ENCODE measurements at places on chromosomes 16 and 17.

DNA sequence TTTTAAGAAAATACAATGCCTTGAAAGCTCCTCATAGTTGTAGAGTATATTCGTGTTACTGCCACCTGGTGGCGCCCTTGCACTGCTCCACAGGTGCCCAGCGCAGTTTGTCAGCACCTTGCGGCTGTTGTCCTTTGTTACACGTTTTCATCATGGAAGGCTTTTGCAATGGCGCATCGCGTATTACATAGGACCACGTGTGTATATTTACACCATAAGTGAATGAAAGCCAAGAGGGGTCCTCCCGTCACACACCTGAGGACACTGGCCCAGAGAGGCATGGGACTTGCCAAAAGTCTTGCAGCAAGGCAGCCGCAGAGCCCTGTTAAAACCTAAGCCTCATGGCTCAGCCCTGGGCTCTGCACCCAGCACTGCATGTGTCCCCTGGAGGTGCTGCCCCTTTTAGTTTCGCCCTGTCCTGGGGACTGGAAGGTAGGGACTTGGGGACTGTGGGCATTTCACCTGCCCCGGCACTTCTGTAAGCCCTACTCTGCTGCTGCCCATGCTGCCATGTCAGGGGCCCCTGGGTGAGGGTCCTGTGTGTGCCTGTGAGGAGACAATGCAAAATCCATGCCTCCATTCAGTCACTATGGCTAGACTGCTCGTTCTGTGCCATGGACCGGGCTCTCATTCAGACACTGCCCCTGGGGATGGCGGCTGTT lies 24.3 kb downstream of the POLR3E start:
- DNase-seq = peak; percentile 75

- DNase-seq = no peak
These were observed 148.7 kb downstream of the FTO start for GRCh38 chr16:53852678-53853077.

GRCh38 chr16:68355447-68356248 lies 44.8 kb downstream of the PRMT7 start:
- DNase-seq = no peak

GRCh38 chr17:57407287-57408070 lies 151.2 kb downstream of the MSI2 start:
- no peak for DNase-seq

DNA sequence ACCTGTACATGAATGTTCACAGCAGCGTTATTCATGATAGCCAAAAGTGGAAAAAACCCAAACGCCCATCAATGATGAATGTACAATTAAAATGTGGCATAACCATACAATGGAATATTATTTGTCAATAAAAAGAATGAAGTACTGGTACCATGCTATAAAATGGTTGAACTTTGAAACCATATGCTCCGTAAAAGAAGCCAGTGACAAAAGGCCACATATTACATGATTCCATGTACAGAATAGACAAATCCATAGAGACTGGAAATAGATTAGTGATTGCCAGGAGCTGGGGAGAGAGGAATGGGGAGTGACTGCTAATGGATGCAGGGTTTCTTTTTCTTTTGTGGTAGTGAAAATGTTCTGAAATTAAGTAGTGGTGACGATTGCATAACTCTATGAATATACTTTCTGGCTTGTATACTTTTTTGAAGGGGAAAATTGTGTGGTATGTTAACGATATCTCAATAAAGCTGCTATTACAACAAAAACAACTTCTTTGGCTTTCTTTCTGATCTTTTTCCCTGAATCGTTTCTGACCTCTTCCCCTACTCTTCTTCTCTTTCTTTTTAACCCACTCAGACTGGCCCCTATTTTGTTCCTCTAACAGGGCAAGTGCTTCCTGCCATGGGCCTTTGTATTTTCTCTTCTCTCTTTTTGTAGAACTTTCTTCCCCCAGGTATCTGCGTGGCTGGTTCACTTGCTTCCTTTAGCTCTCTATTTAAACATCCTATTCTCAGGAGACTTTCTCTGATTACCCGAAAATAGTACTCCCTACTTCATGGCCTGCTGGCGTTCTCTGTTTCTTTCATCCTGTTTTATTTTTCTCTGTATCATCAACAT lies 67.9 kb downstream of the FTO start:
- no peak for DNase-seq

- DNase-seq = no peak
These were observed 9.8 kb upstream of the CSNK1D start for GRCh38 chr17:82283208-82283749.

DNA sequence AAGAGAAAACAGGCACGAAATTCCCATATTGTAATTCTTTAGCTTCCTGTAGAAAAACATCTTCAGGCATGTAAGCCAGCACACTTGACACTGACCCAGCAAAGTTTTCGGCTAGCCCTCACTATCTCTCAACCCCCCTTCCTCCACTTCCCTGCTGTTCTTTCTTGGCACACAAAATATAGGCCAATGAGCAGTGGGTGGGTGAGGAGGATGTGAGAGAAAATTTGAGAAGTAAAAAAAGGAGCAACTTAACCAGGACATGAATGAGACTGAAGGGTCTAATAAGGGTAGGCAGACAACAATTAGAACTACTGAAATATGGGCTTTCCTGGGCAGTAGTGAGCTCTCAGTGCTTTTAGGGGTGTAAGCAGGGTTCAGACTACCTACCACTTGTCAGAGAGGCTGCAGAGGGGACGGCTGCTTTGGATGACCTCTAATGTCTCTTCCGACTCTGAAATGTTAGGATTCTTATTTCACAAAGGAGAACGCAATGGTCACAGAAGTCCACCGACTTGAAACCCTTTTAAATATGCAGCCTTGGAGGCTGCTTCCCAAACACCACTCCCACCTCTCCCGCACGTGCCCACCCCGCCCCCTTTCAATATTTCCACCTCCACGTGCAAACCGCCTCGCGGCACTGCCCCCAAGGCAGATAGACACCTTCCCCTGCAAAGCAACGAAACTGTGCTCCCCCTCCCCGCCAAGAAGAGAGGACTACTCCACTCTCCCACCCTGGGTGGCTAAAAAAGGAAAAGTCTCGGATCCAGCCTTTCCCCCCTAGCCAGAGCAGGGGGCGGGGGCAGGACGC lies 889 bp downstream of the MBTD1 start:
- no peak for DNase-seq

DNA sequence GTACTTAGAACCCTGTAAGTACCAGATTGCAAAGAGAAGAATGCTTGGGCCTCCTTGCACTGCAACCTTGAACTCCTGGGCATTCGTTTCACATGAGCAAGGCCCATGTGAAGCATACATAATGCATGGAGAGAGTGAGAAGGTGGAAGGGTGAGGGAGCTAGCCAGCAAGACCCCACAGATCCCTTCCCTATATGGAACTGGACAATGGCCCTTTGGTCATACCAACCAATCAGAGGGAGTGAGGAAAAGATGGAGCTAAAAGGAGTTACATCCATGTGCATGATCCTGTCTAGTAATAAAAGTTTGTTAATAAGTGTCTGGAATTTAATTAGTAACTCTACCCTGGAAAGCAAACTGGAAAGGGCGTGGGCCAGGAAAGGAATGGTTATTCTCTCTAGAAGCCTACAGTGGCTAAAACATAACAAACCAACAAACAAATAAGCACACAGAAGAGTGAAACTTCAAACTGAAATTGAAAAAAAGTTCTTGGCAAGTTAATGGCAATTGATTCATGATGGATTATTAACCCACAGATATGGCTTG lies 29.6 kb downstream of the DNAH3 start:
- no peak for DNase-seq

- no peak for DNase-seq
These were observed 125.1 kb downstream of the ZNF423 start for GRCh38 chr16:49730772-49731171.

DNA sequence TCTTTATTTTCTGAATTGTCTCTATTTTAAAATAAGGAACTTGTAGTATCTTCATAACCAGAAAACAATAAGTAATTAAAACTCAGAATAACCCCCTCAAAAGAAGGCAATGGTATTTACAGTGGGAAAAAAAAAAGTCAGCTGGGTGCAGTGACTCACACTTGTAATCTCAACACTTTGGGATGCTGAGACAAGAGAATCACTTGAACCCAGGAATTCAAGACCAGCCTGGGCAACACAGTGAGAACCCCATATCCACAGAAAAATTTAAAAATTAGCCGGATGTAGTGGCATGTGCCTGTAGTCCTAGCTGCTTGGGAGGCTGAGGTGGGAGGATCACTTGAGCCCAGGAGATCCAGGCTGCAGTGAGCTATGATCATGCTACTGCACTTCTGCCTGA lies 33.5 kb downstream of the ADAM11 start:
- no peak for DNase-seq

DNA sequence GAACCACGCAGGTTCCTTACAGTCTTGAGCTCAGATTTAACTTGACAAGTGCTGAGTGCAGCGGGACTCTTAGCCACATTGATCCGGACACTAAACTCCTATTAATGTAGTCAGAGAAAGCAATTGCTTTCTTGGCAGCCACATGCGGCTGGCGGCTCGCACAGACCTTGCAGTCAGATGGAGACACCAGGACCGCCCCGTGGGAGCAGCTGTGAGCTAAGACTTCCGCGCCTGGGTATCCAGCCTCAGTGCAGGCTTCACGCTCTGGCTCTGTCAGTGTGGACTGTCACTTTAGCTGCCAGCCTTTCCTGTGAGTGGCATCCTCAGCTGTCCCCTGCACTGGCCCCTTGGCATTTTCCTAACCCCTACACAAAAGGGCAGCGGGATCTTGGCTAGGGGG lies 80.9 kb upstream of the NLRP1 start:
- DNase-seq = no peak

DNA sequence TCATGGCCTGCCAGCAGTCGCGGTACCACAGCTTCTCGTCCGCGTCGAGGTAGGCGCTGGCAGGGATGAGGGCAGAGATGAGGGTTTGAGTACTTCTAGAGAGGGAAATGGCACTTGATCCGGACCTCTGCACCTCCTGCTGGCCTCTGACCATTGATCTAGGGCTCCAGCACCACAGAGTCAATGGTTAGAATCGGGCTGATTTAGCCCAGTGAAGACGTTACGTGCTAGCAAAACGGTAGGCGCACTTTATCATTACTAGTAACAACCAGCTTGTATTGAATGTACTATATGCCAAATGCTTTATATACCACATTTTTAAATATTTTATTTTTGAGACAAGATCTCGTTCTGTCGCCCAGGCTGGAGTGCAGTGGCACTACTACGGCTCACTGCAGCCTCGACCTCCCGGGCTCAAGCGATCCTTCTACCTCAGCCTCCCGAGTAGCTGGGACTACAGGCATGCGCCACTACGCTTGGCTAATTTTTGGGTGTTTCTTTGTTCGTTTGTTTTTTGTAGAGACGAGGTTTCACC lies 526 bp downstream of the TSNAXIP1 start:
- DNase-seq = no peak

- peak; percentile 65 for DNase-seq
These were observed 30.4 kb downstream of the RAI1 start for GRCh38 chr17:17711641-17712162.

GRCh38 chr16:56995136-56995805 lies 5.9 kb downstream of the NLRC5 start:
- no peak for DNase-seq

DNA sequence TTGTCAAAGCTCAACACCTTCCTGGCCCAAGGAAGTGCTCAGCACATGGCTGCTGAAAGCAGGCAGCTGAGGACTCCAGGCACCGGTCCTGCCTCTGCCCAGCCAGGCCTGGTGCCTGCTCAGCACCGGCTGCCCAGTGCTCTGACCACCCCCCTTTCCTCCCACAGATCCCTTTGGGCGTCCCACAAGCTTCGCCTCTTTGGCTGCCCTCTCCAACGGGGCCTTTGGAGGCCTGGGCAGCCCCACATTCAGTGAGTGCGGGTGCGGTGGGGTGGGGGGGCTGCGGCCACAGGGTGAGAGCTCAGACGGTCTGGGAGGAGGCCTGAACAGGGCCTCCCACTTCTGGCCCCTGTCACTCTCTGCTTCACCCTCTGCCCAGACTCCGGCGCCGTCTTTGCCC lies 10.2 kb downstream of the FBRS start:
- no peak for DNase-seq

DNA sequence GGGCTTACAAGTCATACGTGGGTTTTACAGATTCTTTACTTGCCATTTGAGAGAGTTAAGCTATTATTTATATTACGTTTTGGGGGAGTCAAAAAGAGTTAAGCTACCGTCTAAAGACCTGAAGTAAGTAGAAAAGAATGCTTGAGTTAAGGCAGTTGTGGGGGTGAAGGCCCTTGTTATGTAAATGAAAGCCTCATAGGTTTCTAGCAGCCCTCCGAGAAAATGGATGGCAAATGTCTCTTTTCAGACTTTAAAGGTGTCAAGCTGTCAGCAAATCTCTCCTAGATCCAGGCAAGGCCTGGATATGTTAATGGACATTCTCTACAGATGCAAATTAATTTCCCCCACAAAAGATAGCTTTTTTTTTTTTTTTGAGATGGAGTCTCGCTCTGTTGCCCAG lies 7.2 kb upstream of the EIF4A3 start:
- DNase-seq = no peak

GRCh38 chr17:80252871-80253270 lies 7.8 kb upstream of the RNF213 start:
- peak; percentile 91 for DNase-seq

GRCh38 chr16:3625911-3626732 lies 14.7 kb upstream of the SLX4 start:
- no peak for DNase-seq

GRCh38 chr17:2172077-2172851 lies 117.4 kb downstream of the HIC1 start:
- DNase-seq = peak; percentile 78

GRCh38 chr16:4283441-4283840 lies 10.6 kb upstream of the TFAP4 start:
- no peak for DNase-seq
